C1 segment of cervical spinal cord (tissue), 14 donors: ENCODE measurements at places on chromosomes 7 and 10.

DNA sequence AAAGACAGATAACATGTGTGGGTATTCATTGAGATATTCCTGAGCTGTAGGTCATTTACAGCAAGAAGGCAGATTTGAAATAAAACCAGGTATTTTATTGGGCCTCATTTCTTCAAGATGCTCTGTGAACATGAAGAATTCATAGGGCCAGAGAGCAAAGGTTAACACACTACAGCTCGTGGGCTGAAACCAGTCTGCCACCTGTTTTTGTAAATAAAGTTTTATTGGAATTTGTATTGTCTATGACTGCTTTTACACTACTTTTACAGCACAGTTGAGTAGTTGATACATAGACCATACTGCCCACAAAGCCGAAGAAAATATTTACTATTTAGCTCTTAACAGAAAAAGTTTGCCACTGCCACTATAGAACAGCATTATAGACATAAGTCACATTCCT, 22.1 kb upstream of the LIPA start:
- DNase-seq = no peak

- DNase-seq = no peak
These were observed 275.5 kb downstream of the ABCA13 start for GRCh38 chr7:48446721-48447120.

DNA sequence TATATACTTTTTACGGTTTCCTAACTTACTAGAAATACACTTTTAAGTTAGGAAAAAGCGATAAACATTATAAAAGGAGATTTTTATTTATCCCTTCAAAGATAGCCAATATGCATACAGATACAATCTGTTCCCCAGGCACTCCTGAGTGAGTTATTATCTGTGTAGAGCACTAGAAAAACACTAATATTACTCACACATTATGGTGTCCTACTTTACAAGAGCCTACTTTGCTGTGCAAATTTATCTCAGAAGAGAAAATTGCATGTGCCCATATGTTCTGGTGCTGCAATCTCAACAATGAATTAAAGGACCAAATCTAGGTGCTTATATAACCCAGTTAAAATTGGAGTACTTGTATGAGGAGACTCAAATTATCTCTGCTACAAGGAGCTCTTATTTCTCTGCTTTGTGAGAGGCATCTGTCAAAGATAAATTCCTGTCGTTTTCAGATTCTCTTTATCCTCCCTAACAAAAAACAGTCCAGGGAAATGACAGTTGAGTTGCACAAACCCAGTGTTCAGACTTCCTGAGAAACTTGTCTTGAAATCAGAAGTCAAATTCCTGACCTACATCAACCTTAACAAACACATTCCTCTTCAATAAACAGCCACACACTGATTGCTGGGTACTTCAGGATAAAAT, 28.9 kb downstream of the CPA1 start:
- no peak for DNase-seq

- no peak for DNase-seq
These were observed 75.4 kb downstream of the NOC3L start for GRCh38 chr10:94287336-94287735.

DNA sequence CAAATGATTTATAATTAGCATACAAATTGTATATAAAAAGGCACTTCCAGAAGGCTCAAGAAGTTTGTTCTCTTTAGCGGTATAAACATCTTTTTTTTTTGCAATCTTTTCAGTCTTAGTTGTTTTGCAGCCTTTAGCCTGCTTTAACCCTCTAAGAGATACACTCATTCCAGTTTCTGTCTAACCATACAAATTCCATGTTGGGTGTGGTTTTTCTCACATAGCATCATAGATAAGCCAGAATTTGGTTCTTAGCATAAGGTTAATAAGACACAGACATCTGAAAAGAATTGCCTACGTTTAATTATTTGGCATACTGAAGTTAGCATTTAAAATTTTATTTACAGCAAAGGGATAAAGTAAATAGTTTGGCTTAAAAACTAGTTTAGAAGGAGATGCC, 92.5 kb upstream of the NPVF start:
- no peak for DNase-seq

- no peak for DNase-seq
These were observed 54.1 kb upstream of the PPIF start for GRCh38 chr10:79292891-79293746.

- DNase-seq = no peak
These were observed 402.9 kb downstream of the MAGI2 start for GRCh38 chr7:79050603-79051002.

- no peak for DNase-seq
These were observed 393.1 kb downstream of the TNS3 start for GRCh38 chr7:47188653-47189315.

GRCh38 chr7:41886262-41886900, 183.5 kb upstream of the INHBA start:
- no peak for DNase-seq

DNA sequence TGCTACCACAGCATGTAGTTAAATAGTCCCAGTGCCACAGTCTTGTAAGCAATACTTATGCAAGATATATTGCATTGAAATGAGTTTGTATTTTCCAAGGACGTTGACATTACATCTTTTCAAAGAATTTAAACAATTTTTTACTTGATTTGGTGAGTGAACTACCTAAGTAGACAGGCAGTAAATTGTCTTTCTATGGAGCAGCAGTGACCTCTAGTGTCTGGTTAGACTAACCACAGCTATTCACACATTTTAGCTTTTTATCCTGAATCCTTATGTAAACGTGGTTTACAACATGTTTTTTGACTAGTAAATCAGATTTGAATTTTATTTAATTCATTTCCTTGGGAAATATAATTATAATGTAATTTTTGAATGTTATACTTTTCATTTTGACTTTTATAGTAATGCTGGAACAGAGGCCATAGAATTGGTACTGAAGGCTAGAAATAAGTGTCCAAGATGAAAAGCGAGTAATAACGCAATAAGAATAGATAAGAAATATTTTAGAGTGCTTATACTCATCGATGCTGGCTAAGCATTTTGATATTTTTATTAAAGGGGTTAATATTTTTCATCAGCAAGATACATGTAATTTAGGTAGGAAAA, 5.6 kb downstream of the LRRTM3 start:
- DNase-seq = no peak

DNA sequence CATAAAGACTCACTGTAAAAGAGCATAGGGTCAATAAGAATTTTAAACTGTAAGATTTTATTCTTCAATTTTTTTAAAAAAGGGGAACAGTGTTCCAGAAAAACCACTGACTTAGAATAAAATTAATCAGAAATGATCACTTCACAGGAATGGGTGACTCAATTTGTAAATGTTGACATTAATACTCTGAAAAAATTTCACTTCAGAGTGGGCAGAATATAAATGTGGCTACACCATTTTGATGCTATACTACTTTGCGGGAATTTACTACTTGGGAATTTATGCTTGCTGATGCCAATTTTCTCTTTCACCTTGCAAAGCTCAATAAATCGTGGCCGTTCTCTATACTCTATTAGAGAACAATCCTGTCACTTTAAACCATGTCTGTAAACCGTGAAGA, 126.9 kb downstream of the HIBADH start:
- DNase-seq = no peak

GRCh38 chr10:43383204-43383971, 12.0 kb downstream of the FXYD4 start:
- no peak for DNase-seq

- no peak for DNase-seq
These were observed 9.7 kb upstream of the BICC1 start for GRCh38 chr10:58502956-58503355.

- DNase-seq = no peak
These were observed 417.9 kb upstream of the CNTNAP2 start for GRCh38 chr7:145698526-145699262.

DNA sequence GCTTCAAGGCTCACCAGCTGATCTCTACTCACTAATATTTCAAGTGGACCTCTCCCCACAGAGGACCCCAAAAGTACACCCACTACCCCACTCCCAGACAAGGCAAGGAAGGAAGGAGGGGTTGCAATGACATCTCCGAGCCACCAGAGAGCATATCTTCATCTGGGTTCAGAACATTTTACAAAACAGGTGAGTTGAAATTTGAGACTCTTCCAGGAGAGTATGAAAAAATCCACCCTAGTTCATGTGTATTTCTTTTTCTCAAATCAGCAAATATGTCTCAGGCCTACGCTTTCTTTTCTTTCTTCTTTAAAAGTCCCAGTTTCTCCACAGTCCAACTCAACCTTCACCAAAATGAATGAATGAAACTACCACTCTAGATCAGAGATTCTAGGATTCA, 61.9 kb downstream of the SGMS1 start:
- no peak for DNase-seq

DNA sequence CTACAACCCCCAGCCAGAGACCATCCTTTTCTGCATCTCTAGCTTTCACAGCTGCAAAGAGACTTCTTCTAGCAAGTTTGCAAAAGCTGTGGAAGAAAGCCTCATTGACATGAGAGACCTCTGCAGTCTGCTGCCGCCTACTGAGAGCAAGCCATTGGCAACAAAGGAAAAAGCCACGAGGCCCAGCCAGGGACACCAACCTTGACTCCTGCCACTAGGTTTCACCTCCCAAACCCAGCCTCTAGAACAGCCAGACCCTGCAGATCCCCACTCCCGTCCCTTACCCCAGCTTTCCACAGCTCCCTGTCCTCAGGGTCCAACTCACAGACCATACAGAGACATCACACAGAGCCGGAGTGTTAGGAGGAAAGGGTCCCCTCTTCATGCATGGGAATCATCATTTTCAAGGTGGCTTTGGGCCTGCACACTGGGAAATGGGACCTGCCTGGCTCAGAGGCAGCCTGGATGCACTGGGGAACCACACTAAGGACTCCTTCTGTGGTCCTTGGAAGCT, 14.6 kb upstream of the C10orf53 start:
- DNase-seq = no peak

GRCh38 chr7:159229683-159230475, 85.2 kb upstream of the VIPR2 start:
- DNase-seq = no peak

- DNase-seq = peak; percentile 79
These were observed 842 bp downstream of the NMT2 start for GRCh38 chr10:15167411-15168290.

- no peak for DNase-seq
These were observed 90.7 kb downstream of the MKI67 start for GRCh38 chr10:128035557-128035973.
